ENCODE measurements at places on chromosomes 16 and 17. TPM values are rescaled to one million over a fixed set of nuclear protein-coding genes. Genes with fewer than 3 reads are reported as not detected.

ZFP3 gene
- 0.39 TPM for total RNA-seq

AIPL1 gene
- total RNA-seq, result 0.46 TPM

APPBP2 gene
- total RNA-seq, result 17.1 TPM

PSMC3IP gene
- total RNA-seq, result 20.1 TPM

- peak; percentile 1 for DNase-seq
These were observed 18.2 kb upstream of the RBFOX3 start for GRCh38 chr17:79628861-79629547.

GRCh38 chr17:74212913-74213791 is at the start of gene TTYH2:
Gene TTYH2, plus strand, starts transcription at chr17:74213571. Its CDS starts 17 bp downstream, at chr17:74213588.
- DNase-seq, result peak; percentile 74

DNA sequence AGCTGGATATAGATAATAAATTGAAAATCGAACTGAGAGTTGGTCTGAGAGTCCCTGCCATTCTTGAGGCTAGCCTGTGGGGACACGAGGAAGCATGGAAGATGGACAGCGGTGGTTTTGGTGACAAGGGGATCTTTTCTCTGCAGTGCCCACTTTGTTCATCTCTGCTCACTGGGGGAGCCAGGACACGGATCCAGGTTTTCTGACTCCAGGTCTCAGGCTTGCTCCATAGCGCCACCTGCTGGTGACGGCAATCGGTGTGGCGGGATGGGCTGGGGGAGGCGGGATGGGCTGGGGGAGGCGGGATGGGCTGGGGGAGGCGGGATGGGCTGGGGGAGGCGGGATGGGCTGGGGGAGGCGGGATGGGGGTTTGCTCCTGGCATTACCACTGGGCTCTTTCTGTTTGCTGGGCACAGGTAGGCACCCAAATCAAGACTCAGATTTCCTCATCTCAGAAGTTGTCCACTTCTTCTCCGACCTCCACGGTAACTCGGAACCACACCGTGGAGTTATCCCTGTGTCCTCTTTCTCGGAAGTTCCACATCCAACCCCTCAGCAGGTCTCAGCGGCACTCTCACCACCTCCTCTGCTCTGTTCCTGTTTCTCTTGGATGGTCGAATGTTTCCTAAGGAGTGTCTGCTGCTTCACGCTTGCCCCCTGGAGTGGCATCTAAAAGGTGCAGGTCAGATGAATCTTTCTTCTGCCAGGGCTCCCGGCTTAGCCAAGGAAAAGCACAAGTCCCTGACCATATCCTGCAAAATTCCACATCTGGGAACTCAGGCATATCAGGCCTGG is 142.4 kb downstream of the CYLD start:
- DNase-seq, result peak; percentile 87

GRCh38 chr16:74951206-74951605 is 33.7 kb downstream of the WDR59 start:
- DNase-seq, result no peak

GRCh38 chr16:61715393-61715792 is 320.8 kb downstream of the CDH8 start:
- no peak for DNase-seq

GRCh38 chr16:68416057-68417046 is 32.0 kb downstream of the SMPD3 start:
- no peak for DNase-seq

GRCh38 chr17:78128551-78129350 is at the start of gene TMC6:
Gene TMC6, minus strand, starts transcription at chr17:78128755. Its CDS starts 1,923 bp downstream, at chr17:78126832.
- DNase-seq, result peak; percentile 82

DNA sequence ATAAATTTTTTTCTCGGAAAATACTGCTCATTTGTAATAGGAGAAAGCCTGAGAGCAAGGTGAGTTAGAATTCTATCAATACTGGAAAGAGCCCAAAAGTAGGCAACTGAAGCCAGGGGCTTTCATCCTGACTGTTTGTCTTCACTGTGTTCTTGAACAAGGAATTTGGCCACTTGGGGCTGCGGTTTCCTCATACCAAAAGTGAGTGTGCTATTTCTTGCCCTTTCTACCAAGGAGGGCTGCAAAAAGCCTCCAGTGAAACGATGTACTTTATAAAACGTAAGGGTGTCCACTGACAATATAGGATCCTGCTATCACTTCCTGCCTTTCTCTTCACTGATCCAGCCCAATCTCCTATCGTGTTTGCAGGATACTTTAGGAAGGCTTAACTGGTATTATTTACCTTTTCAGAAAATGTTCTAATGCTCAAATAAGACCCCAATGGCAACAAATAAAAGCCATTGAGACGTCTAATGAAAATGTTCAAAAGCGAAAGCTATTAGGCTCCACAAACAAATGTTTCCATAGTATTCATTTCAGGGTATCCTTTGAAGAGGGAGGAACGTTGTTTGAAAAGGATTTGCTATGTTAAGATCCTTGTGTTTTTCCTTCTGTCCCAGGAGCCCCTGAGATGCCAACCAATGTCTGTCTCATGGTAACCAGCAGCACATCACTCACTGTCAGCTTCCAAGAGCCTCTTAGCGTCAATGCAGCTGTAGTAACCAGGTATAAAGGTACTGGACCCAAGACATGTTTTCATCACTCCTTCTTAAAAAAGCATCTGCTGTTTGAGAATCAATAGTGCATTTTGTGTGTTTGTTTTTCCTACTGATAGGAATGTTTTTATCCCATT is 219.3 kb upstream of the NOG start:
- DNase-seq, result no peak

- peak; percentile 89 for DNase-seq
These were observed 1.5 kb downstream of the CLDN7 start for GRCh38 chr17:7260651-7261378.

GRCh38 chr16:53022374-53022773 is 30.3 kb downstream of the CHD9NB start:
- peak; percentile 51 for DNase-seq

- no peak for DNase-seq
These were observed 20.0 kb downstream of the CCL17 start for GRCh38 chr16:57424583-57424982.

DNA sequence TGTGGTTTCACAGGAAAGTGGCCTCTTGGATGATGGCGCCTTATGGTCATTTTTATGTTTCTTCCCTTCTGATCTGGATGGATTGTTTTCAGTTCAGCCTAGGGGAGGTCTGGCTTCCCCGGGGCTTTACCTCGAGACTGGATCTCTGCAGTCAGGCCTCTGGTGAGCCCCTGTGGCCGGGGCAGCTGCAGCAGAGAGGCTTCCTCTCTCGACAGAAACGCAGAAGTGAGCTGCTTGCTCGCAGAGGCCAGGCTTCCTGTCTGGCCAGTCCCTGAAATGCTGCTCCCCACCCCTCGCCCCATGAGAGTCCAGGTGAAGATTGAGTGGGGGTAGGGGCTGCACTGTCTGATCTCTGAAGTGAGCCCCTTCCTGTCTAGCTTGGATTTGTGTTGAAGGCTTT is 44.0 kb downstream of the PLCG2 start:
- DNase-seq, result peak; percentile 28

DNA sequence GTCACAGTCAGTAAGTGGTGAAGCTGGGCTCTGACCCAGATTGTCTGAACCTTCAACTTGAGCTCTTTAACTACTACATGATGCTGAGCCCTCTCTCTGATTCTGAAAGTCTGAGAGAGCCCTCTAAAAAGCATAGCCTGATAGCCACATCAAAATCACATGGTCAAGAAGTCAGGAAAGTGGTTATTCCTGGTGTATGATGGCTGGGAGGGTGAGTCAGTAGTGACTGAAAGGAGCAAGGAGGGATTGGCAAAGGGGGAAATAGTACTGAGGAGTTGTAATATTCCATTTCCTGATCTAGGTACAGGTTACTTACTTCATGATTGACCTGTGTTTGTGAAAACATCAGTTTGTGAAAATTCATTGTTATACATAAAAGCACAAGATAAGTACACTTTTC is 89.1 kb downstream of the SSH2 start:
- DNase-seq, result no peak

DNA sequence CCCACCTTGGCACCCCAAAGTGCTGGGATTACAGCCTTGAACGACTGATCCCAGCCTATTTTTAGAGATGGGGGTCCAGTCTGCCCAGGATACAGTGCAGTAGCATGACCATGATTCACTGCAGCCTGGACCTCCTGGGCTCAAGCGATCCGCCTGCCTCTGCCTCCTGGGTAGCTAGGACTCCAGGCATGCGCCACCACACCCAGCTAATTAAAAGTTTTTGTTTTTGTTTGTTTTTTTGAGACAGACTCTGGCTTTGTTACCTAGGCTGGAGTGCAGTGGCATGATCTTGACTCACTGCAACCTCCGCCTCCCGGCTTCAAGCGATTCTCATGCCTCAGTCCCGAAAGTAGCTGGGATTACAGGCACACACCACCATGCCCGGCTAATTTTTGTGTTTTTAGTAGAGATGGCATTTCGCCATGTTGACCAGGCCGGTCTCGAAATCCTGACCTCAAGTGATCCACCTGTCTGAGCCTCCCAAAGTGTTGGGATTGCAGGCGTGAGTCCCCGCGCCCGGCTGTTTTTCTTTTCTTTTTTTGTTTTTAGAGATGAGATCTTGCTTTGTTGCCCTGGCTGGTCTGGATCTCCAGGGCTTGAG is 2.3 kb upstream of the PAFAH1B1 start:
- no peak for DNase-seq

DNA sequence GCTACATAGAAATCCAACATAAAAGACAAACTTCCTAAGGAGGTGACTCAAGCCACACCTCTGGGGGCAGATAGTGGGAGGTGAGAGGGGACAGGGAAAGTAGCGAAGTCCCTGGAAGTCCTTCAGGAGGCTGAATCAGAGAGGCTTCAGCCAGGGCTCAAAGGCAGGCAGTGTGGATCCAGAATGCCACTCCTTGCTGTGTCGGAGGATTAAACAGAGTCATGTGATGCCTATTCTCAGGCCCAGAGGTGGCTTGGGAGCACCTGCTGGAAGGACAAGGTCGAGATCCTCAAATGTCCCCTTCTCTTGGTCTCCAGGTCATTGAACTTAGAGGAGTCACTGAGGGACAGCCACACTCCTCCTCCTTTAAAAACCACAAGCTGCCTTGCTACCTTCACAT is 391.1 kb downstream of the SOX9 start:
- no peak for DNase-seq

- no peak for DNase-seq
These were observed 92.2 kb downstream of the TNFRSF13B start for GRCh38 chr17:16879686-16880085.

- DNase-seq, result peak; percentile 80
These were observed 30.1 kb downstream of the GNGT2 start for GRCh38 chr17:49180303-49180702.

GRCh38 chr17:57393368-57393767 is 137.0 kb downstream of the MSI2 start:
- DNase-seq, result no peak
